ENCODE measurements at places on chromosomes 5 and 9.
A peak's percentile ranks its signal among the peaks of the same experiment; 100 is the strongest.

GRCh38 chr9:122785269-122785668, 3.5 kb upstream of the OR5C1 start:
- DNase-seq: no peak

GRCh38 chr9:130329061-130329460, 63.5 kb downstream of the HMCN2 start:
- no peak for DNase-seq

- DNase-seq: no peak
These were observed 290.0 kb upstream of the PRR16 start for GRCh38 chr5:120174089-120174488.

GRCh38 chr9:119044806-119045205, 324.4 kb downstream of the BRINP1 start:
- no peak for DNase-seq

GRCh38 chr9:137266585-137267453, 10.7 kb upstream of the TOR4A start:
- no peak for DNase-seq

GRCh38 chr5:132392978-132393825, 23.7 kb downstream of the SLC22A5 start:
- DNase-seq: no peak

- DNase-seq: no peak
These were observed 2.2 kb downstream of the INPP5E start for GRCh38 chr9:136437430-136437829.

DNA sequence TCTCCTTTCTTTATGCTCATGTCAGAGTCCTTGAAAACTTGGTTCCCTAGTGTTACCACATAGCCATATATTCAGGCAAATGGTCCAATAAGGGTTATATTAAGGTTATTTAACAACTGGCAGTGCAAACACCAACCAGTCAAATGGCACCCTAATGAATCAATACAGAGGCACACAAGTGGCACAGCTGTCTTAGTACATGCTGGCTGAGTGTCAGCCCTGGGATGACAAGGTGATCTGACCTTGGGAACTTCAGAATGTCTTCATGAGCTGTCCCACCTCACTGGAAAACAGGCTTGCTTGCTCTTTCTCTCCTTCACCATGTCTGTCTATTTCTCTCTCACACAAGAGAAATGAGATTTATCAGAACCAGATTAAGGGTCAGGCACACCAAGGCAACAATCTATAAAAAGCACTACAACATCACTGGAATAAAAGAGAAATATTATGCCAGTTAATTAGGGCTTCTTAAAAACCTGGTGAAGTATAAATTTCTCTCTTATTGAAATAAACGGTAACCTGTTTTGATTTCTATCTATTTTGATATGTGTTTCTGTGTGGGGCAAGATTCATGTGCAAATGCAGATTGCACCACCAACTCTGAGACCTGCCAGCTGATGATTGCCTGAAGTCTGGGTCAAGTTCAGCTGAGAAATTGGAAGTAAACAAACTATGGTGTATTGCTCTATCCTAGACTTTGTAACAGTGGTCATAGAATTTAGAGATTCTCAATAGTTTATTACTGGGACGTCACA, 140.7 kb downstream of the SREK1 start:
- no peak for DNase-seq

DNA sequence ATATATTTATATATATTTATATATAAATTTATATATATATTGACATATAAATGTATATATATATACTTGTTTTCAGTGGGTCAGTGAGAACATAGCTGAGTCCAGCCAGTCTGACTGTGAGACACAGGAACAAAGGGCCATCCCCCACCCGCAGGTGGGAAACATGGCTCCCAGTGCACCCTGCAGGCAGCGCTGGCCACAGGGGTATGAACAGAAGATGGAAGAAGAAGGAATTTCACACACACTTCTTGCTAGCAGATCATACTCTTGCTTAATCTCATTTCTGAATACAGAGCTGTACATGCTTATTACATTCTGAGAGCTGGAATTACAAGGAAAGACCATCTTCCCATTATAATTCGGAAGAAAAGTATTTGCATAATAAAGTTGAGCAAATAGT, 595.4 kb downstream of the IRX1 start:
- no peak for DNase-seq

- no peak for DNase-seq
These were observed 15.8 kb downstream of the CDC25C start for GRCh38 chr5:138315751-138316278.

DNA sequence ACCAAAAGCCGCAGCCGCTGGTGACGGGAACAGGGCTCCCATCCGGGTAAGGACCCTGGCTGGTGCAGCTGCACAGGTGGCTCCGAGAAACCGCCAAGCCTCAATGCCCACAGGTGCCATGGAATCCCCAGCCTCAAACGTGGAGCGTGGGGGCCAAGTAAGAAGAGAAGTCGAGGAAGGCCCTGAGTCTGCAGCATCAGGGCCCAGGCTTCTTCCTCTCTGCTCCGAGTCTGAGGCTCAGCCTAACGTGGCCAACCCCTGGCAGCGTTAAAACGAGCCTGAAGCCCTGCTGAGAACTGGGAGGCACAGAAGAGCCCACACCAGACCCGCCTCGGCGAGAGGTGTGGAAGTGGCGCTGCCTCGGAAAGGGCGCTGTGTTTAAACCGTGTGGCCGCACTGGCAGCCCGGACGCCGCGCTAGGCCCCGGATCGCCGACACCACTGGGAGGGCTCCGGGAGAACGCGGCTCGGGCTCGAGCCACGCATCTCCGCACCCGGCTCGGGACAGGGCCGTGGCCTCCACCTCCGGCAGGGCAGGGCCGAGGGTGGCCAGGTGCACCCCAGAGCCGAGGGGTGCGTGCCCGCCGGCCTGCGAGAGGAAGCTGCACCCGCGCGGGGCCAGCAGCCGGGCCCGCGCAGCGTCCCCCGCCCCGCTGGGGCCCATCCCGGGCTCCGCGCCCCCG, 730 bp downstream of the ZMYND19 start:
- DNase-seq: no peak

DNA sequence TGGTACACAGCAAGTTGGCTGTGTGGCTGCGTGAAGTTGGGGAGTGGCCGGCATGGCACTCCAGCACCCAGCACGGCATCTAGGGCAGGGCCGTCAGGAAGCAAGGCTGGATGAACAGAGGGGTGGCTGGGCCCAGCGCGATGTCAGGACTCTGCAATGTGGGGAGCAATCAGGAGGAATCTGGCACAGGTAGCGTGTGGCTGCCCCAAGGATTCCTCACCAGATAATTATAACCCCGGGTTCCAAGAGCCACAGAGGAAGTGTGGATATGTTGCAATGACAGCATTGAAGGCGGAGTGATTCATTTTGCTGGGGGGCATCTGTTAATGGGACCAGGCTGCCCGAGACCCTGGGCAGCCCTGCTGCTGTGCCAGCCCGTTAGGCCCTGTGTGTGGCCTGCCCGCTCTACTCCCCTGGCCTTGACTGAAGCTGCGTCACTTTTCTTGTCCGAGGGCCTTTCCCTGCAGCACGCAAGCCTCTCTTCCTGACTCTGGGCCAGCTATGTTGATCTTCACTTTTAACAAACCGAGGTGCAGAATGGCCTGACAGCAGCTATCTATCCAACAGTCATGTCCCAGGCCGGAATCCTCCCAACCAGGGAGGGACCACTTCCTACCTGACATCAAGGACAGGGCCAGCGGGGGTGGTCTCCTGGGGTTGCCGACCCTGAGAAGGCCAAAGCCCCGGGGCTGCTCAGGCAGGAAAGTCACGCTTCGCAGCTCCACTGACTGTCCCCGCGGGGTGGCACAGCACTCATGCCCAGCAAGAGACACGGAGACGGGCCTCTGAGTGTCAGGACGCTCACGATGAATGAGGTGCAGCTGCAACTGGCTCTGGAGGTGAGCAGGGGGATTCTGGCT, 118.0 kb upstream of the PHYKPL start:
- no peak for DNase-seq

- no peak for DNase-seq
These were observed 63.3 kb upstream of the SMC5 start for GRCh38 chr9:70195456-70195855.

GRCh38 chr5:173572431-173573125, 43.9 kb downstream of the BOD1 start:
- DNase-seq: no peak

GRCh38 chr5:154296525-154297159, 106.1 kb downstream of the GALNT10 start:
- no peak for DNase-seq

- no peak for DNase-seq
These were observed 44.3 kb upstream of the EXOC3 start for GRCh38 chr5:398475-399295.

- DNase-seq: peak; percentile 76
These were observed 1.8 kb downstream of the LURAP1L start for GRCh38 chr9:12776513-12777055.

- DNase-seq: no peak
These were observed 86.3 kb upstream of the IRX1 start for GRCh38 chr5:3509290-3509689.

GRCh38 chr9:91858213-91859030, 91.6 kb downstream of the ROR2 start:
- no peak for DNase-seq

GRCh38 chr5:18379189-18379588, 744.9 kb downstream of the TAF11L14 start:
- no peak for DNase-seq

DNA sequence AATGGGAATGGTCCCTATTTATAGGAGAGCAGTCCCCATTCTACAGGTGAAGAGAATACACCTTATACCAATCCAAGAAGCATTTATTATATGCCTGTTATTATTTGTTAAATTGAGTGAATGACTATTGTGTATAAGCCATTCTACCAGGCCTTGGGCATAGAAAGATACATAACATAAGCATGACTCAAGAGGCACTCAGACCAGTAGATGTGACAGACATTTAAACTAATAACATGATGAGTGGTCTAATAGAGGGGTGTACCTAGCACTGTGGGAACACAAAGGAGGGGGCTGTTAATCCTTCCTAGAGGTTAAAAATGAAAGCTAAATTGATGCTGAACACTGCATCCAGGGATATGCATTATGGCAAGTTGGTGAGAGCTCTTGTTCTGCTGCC, 145.0 kb upstream of the TNC start:
- no peak for DNase-seq

GRCh38 chr9:79346350-79347020, 225.3 kb upstream of the TLE4 start:
- no peak for DNase-seq

- DNase-seq: no peak
These were observed 78.3 kb upstream of the TNFSF8 start for GRCh38 chr9:115008536-115009270.

- no peak for DNase-seq
These were observed 385.3 kb downstream of the BNC2 start for GRCh38 chr9:16485160-16485559.

GRCh38 chr5:120684213-120684612, 220.1 kb downstream of the PRR16 start:
- no peak for DNase-seq

- DNase-seq: no peak
These were observed 56.0 kb upstream of the FCN2 start for GRCh38 chr9:134824583-134824982.

DNA sequence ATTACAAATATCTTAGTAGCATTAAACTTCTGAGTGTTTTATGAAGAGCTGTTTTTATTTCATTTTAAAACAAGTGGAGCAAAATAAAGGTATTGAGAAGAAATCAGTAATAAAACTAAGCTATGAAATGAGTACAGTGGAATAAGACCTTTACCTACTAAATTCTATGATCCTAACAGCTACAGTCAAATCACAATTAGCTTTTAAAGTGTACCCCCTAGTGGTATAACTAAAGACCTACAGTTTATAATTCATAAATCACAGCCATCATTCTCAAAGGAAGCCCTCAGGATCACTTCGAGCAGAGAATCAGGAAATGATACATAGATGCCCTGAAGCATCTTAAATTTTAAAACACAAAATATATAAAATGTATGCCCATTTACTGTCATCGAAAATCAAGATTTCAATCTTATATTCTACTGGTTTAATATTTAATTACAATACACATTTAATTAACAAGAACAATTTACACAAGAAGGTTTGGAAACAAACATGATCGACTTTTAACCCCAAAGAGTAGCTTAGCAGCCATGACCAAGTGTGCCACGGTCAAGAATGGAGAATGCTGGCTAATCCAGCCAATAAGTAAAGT, 12.3 kb downstream of the CCNH start:
- no peak for DNase-seq

- DNase-seq: no peak
These were observed 60.5 kb downstream of the BASP1 start for GRCh38 chr5:17277907-17278306.

DNA sequence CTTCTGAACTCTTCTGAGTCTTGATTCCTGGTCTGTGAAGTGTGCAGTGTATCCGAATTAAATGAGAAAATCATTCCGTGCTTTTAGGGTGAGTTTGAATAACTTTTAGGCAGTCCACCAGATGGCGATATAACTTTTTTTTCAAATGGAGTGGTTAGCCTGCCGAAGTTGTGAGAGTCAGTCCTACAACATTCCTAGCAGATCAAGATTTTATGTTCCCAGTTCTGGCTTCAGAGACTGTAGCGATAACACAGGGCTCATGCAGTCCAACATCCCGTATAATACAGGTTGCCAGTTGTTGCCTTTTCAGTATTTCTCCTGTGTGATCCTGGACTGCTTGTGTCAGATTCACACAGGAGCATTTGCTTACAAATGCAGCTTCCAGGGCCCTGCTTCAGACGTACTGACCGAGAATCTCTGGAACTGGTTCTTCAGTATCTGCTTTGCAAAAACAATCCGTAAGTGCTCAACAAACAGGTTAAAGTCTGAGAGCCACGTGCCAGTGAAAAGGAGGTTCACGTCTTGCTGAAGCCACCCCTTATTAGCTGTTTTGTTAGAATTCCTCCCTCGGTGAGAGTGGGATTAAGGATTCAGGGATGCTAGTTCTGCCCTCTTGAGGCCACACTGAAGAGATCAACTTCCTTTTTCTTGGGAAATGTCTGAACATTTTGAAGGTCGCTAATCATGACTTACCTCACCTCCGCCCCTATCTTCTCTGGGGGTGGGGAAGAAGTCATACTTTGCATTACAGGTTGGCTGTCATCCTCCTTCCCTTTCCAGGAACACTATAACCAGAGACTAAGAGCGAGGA, 22.8 kb downstream of the SMIM3 start:
- no peak for DNase-seq

DNA sequence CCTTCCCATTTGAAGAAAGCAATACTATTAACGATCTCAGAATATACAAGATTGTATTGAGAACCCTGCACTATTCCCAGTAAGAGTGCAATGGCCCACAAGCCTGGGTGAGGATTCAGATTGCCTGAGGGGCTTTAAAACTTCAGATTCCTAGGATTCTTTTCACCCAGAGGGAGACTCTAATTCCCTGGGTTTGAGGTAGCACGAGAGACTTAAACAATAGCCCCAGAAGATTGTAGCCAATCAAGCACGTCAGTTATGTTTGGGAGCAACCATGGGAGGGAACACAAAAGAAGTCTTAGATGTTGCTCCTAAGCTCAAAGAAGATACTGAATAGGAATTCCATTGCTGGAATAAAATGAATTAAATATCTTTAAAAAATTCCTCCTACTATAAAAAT, 17.9 kb downstream of the MRPS27 start:
- DNase-seq: no peak

Data from hippocampal formation (tissue), 2 donors.